ENCODE measurements at places on chromosomes 5 and 9.
A peak's percentile ranks its signal among the peaks of the same experiment; 100 is the strongest.

DNA sequence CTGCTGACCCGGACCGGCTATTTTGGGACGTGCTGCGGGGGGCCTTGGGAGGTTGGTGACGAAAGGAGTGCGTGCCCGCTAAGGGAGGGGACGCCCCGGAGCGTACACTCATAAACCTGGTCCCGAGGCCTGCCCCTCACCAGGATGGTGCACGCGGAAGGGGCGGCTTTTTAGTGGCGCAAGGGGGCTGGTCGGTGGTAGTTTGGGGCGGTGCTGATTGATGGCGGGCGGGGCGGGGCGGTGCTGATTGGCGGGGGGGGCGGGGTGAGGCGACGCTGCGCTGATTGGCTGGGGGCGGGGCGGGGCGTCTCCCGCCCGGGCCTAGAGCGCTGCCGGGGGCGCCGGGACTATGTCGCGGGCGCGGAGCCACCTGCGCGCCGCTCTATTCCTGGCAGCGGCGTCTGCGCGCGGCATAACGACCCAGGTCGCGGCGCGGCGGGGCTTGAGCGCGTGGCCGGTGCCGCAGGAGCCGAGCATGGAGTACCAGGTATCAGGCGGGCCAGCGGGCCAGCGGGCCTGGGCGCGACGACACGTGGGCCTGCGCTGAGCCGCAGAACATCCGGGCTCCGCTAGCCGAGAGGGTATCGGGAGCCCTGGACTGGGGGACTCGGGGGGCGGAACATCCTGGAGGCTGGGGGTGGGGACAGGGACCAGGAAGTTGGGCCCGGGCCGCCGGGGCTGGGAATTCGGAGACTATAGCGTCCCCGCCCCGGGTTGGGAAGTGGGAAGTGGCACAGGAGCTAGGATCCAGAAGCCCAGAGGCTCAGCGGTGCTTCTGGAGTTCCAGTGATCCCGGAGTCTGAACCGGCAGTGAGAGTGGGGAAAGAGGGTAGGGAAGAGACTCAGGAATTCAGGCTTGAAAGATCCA, at the start of gene FPGS:
Gene FPGS (plus strand): TSS at position 307 of the 868 bp plus-strand sequence. CDS start 43 bp downstream, at position 350.
- peak; percentile 71 for DNase-seq

GRCh38 chr5:148949841-148950470, 112.9 kb downstream of the SH3TC2 start:
- DNase-seq = no peak

GRCh38 chr5:11507156-11507910, 396.9 kb downstream of the CTNND2 start:
- DNase-seq = no peak

DNA sequence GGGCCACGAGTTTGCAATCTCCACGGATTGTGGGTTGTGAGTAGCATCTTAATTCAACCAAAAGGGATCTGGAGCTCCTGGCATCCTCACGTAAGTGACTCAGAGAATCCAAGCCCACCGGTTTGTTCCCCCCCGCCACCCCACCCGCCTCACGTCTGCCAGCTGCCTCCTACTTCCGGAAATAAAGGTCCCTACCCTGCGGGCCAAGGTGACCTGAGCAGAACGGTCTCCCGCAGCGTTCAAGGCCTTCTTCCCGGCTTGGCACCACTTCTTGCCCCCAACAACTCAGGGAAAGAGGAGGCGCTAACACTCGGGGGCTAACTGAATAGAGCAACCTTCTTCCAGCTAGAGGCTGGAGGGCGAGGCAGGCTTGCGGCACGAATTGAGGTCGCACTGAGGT, 8.8 kb upstream of the GPRIN1 start:
- no peak for DNase-seq

DNA sequence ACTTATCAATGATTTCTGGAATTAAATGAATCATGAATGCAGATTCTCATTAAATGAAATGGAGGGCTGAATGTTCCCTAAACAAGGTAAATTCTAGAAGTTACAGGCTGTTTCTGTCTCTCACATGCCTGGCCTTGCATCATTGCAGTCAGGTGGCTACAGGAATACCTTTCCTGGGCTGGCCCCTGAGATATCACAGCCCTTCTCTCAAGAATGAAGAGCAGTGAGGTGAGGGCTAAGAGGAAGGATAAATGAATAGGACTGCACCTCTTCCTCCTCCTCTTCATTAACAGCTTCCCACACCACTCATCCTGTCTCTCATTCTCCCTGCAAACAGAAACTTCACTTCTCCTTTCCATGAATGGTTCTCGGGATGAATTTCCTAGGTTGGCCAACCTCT, 22.5 kb downstream of the ARHGEF28 start:
- DNase-seq = no peak

DNA sequence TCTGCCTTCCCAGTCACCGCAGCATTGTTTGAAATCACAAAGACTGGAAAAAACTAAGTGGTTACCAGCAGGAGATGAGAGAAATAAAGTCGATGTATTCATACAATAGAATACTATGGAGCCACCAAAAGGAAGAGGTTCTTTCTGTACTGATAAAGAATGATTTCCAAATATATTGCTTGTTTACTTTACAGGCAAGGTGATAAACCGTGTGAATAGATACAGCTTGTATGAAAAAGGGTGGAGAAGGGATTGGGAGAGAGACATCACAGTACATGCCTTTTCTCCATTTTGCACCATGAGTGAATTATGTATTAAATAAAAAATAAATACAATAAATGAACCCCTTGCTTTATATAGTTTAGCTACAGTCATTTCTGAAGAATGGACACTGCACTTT, 91.7 kb downstream of the RFK start:
- DNase-seq = no peak

GRCh38 chr5:123783421-123783820, 271.4 kb downstream of the CSNK1G3 start:
- peak; percentile 4 for DNase-seq

GRCh38 chr9:111992523-111992922, 95.9 kb downstream of the UGCG start:
- DNase-seq = peak; percentile 20

DNA sequence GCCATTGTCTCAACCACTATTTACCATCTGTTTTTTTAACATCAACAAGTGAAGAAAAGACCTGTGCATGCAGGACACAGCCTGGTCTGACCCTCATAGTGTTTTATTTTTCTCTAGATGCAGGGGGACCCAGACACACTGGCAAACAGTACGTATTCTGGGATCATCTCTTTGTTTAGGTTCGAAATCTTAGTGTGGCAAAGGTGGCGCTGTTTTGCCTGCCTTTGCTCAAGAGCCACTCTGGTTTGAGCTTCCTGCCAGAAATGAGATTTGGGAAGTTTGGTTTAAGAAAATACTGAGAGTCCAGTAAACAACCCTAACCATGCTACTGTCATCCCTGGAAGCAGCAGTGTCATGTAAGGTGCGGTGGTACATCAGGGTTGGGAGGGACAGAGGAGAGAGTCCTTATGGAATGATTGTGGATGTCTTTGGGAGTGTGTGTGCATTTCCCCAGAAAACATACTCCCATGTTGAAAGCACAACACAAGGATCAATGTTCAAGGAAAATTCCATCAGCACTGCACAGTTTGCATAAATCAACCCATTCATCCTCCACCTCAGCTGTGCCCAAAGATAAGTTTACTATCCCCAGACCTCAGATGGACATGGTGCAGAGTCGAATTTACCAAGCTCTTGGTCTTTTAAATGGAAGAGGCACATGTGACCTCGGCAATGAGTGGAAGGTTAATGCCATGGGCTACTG, 34.0 kb upstream of the FLT4 start:
- DNase-seq = no peak

DNA sequence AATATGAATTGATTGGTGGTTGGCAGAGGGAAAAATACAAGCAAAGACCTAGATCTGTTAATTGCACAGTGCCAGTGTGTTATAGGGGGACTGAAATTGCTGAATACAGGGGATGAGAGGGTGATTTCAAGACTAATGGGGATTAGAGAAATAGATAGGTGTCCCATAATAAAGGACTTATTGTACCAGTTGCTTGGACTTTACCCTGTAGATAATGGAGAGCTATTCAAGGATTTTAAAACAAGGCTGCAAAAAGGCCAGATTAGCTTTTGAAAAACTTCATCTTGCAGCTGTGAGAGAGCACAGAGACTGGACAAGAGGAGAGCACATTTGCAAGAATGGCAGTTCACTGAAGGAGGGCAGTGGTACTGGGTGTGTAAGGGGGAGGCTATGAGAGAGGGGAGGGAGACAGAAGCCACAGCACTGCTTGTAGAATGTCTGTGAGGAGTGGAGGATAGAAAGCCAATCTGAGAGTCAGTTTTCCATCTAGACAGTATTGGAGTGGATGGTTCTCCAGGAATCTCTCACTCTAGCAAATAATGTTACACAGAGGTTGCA, 28.8 kb upstream of the SCAMP1 start:
- DNase-seq = no peak

DNA sequence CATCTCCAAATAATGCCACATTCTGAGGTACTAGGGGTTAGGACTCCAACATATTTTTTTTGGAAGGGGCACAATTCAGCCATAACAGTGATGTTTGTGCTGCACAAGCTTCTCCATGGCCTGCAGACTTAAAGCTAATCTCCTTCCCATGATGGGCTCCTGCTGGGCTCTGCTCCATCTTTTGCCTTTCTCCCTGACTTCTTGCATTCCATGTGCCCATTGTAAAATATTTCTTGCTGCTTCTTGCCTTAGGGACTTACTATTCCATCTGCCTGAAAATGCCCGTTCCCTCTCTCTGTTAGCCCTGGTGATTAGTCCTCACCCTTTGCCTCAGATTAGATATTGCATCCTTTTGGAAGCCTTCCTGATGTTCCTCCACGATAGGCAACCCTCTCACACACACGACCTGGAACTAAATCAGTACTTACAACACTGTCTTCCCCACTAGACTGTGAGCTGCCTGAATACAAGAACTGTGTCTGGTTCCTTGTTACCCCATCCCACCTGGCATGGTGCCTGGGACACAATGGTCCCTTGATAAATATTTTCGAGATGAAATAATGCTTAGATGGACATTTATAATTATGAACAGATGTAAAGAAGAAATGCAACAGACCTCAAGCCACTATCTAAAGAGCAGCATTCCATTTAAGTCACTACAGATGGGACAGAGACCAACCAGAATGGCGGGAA, 33.5 kb downstream of the OR1J1 start:
- peak; percentile 42 for DNase-seq

- DNase-seq = no peak
Observed at GRCh38 chr5:39009981-39010380, 64.2 kb downstream of the RICTOR start.

GRCh38 chr5:176687881-176688280, 40.6 kb downstream of the TSPAN17 start:
- DNase-seq = no peak

DNA sequence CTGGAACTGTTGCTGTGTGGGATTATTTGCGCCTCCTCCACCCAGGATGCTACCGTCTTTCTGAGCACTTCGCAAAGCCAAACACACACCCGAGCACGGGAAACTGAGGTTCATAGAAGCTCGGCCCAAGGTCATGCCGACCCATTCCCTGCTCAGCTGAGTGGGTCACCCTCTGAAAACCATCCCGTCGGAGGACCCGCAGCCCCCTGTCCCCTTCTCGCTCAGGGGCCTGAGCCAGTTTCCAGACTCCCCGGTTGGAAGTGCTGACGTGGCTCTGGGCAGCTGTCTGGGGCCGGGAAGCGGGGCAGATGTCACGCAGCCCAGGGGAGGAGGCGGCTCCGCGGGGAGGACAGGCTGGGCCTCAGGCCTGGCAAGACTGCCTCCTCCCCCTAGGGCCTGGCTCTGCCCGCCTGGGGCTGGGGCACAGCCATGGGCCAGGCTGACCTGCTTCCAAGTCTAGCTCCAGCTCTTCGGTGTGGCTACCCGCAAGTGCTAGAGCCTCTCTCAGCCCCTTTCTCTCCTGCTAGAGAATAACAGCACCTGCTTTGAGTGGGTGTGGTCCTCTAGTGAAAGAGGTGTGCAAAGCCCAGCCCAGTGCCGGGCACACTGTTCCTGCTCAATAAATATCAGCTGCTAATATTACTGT, 9.9 kb upstream of the CXXC5 start:
- no peak for DNase-seq

GRCh38 chr5:57508211-57508610, 25.6 kb upstream of the ACTBL2 start:
- DNase-seq = no peak

GRCh38 chr9:76643399-76644117, 120.7 kb upstream of the PCA3 start:
- no peak for DNase-seq

DNA sequence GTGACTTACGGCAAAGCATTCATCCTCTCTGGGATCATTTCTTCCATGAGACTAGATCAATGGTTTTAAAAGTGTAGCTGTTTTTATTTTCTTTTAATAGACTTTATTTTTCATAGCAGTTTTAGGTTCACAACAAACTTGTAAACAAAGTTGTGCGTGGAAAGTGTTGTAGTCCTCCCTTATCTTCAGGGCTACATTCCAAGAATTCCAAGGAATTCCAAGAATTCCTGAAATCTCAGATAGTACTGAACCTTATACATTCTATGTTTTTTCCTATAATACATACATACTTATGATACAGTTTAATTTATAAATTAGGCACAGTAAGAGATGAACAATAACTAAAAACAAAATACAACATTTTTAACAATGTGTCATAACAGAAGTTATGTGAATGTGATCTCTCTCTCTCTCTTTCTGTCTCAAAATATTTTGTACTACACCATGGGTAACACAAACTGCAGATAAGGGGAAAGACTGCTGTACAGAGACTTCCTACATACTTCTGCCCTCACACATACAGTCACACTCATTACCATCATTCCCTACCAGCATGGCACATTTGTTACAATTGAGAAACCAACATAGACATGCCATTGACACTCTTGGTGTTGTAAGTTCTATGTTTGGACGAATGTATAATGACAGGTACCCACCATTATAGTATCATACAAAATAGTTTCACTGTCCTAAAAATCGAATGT, 1933.2 kb upstream of the WWC1 start:
- DNase-seq = no peak

GRCh38 chr9:89447416-89447815, 50.5 kb downstream of the SEMA4D start:
- DNase-seq = no peak

DNA sequence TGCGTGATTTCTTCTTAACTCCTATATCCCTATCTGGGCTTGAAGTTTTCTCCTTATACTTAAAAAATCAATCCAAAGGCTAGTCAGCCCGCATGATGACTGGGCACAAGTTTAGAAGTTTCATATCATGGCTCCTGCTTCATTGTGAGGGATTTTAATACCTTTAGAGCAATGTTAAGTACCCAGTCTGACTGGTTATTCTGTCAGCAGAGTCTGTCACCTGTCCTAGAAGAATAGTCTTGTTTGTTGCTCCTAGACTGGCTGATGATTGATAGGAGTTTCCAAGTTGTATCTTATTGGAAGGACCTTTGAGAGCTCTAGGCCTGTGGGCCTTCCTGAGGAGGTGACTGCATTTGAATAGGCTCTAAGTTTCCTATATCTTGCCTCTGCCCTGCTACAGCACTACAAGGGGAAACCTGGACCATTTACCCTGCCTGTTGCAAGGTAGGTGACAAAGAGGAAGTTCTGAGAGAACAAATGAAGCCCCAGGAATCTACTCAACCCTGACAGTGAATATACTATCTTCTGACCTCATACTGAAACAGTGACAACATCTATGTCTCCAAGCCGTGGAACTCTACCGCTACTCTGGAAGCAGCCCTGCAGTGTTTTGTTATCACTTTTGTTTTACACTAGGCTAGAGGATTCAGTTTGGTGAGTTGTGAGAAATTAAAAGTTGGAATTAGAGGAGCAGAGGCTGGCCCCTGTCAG, 66.5 kb downstream of the F2RL2 start:
- no peak for DNase-seq

Measured in fibroblast of skin of left biceps (primary cell).